ENCODE measurements at places on chromosomes 12 and 14.

GRCh38 chr14:23364164-23365035 is 572 bp downstream of the EFS start:
- DNase-seq: no peak

DNA sequence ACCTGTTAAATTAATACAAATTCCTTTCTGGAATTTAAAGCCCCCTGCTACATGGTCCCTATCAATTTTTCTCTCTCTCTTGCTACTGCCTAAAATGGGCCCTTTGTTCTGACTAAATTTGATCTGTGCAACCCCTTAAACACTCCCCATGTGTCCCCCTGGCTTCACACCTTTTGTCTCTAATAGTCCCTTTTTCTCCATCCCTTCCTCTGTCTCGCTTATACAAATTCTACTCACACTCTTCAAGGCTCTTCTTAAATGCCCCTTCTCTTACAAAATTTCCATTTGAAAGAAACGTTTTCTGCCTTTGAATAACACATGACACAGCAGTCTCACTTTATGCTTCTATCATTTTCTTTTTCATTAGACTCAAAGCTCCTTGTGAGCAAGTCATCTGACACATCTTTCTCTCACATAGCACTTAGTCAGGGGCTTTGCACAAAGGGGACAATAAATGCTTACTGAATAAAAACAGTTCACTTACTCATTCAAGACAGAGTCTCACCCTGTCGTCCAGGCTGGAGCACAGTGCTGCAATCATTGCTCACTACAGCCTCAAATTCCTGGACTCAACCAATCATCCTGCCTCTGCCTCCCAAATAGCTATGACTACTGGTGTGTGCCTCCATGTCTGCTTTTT is 41.5 kb upstream of the NR2C1 start:
- DNase-seq: no peak

DNA sequence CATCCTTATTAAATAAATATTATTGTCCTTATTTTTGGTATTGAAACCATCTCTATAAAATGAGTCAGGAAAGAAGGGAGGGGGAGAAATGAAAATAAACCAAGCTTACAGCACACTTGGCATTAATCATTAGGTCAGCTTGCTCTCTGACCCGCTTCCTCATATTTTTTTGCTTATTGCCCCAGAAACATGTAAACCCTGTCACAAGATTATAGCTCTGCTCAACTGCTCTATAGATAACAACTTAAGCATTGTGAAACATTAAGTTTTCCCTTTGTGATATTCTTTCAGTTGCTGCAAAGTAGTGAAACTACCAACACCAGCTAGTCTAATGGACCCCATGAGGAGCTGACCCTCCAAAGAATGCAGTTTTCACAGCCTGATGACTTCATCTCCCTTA is 819.5 kb downstream of the SLC16A7 start:
- no peak for DNase-seq

- no peak for DNase-seq
Observed at GRCh38 chr12:42260518-42260917, 22.5 kb upstream of the YAF2 start.

Measured in HS-27A (cell line).